BJ (cell line): ENCODE measurements at places on chromosomes 5 and 9.

GRCh38 chr9:125540497-125540896, 166.5 kb downstream of the MAPKAP1 start:
- DNase-seq: no peak

DNA sequence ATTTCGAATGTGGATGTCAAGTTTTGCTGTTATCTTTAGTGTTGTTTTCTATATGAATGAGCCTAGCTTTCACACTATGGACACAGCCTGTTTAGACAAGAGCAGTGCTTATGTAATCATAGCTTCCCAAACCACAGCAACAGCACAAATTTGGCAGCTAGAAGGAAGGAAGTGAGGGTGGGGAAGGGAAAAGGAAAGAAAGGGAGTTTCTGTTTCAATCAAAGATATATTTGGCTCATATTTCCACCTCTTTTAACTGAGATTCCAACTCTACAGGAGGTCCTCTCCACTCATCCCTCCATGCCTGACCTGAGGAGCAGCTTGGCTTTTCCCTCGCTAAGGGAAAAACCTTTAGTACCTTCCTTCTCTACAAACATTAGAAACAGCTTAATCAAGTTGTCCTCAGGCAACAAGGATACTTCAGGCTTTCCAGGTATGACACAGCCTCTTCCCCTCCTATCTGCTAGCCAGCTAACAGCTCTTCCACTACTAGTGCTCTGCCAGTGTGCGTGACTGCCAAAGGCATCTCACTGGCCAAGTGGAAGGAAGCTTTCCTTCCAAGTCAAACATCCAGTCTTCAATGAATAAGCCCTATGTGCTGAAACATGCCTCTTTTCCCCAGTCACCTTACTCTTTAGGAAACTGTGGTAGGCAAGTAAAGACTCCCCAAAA, 268.6 kb upstream of the PTGER4 start:
- DNase-seq: no peak

GRCh38 chr9:35859310-35859989, 10.8 kb downstream of the OR13J1 start:
- DNase-seq: no peak

DNA sequence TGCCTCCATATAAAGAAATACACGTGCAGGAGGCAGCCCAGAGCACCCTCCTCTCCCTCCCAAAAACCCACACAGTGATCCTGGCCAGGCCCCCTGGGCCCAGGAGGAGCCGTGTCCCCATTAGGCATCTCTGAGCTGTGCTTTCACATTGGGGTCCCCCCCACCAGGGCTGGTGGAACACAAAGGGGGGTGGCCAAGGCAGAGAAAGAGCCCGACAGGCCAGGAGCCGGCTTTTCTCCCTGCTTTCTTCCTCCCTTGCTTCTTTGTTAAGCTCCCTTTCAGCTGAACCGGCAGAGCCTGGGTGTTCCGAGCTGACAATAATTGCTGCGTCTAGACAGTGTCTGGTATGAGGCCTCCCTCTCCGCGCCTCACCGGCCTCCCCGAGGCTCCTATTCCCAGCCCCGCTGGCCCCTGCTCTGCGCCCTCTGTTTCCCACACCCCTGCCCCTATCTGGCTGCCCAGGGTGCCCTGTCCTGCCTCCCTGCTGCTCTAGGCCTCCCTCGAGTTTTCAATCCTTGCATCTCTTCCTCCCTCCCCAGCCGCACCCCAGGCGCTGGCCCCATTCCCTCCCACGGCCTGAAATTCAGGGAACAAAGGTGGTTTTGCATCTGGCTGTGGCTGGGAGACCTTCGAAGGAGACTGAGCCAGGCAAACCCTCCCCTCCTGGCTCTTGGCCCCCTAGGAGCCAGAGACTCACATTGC, 120.6 kb downstream of the C9orf50 start:
- DNase-seq: no peak

DNA sequence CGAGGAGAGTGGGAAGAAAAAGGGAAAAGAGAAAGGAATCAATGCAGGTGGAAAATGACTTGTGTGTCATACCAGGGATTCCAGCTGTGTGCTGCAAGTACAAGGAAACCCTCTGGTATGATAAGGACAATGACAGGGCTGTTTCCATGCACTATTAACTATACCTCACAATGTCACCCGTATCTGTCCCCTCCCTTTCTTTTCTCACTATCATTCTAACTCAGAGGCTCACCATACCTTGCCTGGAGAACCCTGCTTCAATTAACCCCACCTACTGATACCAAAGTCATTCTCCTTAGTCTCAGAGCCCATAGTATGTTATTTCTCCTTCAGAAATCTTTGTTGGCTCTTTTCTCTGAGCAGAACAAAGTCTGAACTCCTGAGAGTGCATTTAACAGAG, 236.2 kb upstream of the NREP start:
- no peak for DNase-seq

GRCh38 chr5:8291641-8292040, 422.7 kb downstream of the MTRR start:
- no peak for DNase-seq

- no peak for DNase-seq
These were observed 65.0 kb downstream of the KIAA1958 start for GRCh38 chr9:112551641-112552040.

- DNase-seq: no peak
These were observed 947 bp upstream of the MARCHF3 start for GRCh38 chr5:127031147-127031862.

GRCh38 chr5:98779264-98779877, 5.9 kb downstream of the RGMB start:
- no peak for DNase-seq

DNA sequence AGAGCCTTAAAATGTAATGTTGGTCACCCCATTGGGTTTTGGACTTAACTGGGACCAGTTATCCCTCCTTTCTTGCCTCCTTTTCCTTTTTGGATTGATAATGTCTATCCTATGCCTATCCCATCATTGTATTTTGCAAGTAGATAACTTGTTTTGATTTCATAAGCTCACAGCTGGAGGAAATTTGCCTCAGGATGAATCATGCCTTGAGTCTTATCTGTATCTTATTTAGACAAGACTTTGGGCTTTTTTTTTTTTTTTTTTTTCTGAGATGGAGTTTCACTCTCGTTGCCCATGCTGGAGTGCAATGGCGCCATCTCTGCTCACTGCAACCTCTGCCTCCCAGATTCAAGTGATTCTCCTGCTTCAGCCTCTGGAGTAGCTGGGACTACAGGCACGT, 443.3 kb downstream of the DNAH5 start:
- no peak for DNase-seq

DNA sequence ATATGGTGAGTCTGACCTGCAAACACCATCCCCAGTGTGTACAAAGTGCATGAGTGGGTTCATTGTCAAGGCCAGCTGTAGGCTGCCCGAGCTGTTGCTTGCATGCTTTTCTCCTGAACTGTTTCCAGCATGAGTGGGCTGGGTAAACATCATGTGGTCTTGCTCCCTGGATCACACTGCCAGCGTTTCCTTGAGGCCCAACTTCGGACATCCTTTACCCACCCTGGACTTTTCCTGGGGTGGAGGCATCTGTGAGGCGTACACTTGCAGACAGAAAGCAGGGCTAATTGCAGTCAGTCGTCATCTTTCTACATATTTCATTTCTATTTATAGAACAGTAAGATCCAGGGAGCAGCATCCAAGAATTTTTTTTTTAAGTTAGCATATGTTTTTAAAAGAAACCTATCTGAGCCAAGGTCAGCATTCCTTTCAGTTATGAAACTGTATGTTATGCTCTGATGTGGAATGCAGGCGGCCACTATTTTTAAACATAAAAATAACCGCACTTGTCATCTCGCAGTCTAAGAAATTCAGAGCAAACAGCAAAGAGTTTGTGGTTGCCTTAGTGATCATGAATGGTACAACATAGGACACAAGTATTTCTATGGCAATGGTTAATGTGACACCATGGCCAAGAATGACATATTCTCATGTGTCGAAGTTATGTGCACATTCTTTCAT, 106.5 kb upstream of the DMRT1 start:
- DNase-seq: peak; percentile 83

GRCh38 chr9:98207606-98208005, 15.2 kb upstream of the CORO2A start:
- DNase-seq: no peak

GRCh38 chr9:14315875-14316601, 2.1 kb upstream of the NFIB start:
- no peak for DNase-seq

- DNase-seq: no peak
These were observed 53.0 kb upstream of the PDZD2 start for GRCh38 chr5:31585895-31586270.

- DNase-seq: no peak
These were observed 4.2 kb downstream of the PAM start for GRCh38 chr5:102759289-102759688.

GRCh38 chr9:85514256-85514655, 227.5 kb downstream of the AGTPBP1 start:
- DNase-seq: no peak

GRCh38 chr9:16310278-16311110, 560.0 kb downstream of the BNC2 start:
- DNase-seq: no peak

DNA sequence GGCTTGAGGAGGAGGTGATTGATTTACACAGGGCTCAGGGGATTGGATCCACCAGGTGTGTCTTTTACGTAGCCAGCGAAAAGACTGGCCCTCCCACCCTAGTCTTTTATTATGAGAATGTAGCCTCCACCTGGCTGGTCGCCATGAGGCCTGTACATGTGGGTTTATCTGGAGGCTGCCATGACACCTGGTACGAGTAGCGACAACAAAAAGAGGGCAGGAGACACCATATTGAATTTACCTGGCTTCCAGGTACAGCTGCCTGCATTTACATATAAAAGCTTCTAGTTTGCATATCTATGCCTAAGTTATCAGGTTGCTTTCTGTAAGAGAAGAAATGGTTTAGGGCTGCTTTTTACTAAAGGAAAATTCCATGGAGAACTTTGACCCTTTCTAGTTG, 1173.7 kb upstream of the SEMA6A start:
- DNase-seq: no peak

DNA sequence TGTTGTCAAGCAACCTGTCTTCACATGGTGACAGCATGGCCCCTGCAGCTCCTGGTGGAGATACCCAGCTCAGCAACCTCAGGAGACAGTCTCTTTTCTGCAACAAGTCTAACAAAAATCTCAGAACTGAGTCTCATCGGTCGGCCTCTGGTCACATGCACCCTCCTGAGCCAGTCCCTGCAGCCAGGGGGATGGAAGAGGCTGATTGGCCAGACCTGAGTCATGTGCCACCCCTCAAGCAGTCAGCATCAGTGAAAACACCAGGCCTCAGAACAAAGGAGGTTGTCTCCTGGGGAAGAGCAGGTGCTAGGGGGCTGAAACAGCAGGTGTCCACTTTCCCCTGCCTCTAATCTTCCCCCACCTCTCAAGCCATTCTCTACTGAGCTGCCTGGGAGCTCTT, 54.4 kb downstream of the SMIM23 start:
- DNase-seq: no peak

GRCh38 chr5:168464214-168464613, 22.1 kb upstream of the RARS1 start:
- no peak for DNase-seq

- no peak for DNase-seq
These were observed 419.0 kb downstream of the PLK2 start for GRCh38 chr5:58040846-58041245.

DNA sequence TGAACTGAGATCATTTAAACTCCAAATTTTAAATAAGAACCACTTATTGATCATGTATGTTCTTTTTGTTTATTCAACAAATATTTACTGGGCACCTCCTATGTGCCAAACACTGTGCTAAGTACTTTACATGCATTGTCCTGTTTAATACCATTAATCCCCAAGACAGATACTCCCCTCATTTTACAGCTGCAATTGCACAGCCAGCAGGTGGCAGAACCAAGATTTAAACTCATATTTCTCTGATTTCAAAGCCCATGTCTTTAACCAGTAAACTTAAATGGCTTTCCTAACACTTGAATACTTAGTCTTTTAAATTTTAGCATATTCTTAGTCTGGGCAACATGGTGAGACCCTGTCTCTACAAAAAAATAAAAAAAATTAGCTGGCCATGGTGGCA, 43.4 kb upstream of the KIAA1958 start:
- DNase-seq: no peak

DNA sequence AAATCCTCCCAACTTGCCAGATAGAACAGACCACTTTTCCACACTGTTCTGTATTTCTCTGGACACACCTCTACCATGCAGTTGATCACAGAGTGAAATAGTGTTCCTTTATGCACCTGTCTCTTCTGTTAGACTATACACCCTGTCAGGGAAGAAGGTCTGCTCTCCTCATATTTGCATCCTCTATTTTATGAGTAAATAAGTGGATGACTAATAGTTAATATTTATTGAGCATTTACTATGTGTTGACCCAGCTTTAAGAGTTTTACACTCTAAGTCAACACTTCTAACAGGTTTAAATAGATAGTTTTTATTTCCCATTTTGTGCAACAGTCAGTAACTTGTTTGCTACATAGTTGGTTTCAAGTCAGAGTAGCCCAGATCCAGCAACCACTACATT, 452.8 kb upstream of the MPDZ start:
- no peak for DNase-seq

GRCh38 chr5:1055896-1056610, 47.5 kb downstream of the NKD2 start:
- DNase-seq: no peak

DNA sequence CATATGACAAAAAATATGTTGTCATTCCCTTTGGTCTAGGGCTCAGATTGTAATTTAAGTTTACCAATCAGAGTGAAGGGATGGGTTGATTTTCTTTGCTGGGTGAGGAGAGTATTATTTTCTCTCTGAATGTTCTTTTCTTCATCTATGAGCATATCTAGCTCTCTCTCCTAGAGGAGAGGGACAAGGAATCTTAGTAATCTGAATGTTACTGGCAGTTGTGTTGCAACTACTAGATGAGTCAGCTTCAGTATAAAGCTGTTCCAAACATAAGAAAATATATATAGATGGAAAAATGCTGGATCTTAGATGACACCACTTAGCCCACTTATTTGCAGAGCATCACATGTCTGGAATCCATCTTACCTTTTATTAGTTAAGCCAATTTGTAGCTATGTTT, 259.3 kb downstream of the TUSC1 start:
- DNase-seq: no peak
